Melanocyte of skin (primary cell): ENCODE measurements at places on chromosomes 12 and 14. TPM values are rescaled to one million over a fixed set of nuclear protein-coding genes. Genes with fewer than 3 reads are reported as not detected.

Gene POTEM
- total RNA-seq, result not detected in 2 replicates

Gene SIX6
- total RNA-seq, result not detected in 2 replicates

Gene NEUROD4
- total RNA-seq, result not detected in 2 replicates

Gene TMEM179
- total RNA-seq, result not detected in 2 replicates

Gene NKX2-1
- total RNA-seq, result not detected in 2 replicates
